Mesothelial cell of epicardium (in vitro differentiated cells): ENCODE measurements at places on chromosomes 16 and 17.

DNA sequence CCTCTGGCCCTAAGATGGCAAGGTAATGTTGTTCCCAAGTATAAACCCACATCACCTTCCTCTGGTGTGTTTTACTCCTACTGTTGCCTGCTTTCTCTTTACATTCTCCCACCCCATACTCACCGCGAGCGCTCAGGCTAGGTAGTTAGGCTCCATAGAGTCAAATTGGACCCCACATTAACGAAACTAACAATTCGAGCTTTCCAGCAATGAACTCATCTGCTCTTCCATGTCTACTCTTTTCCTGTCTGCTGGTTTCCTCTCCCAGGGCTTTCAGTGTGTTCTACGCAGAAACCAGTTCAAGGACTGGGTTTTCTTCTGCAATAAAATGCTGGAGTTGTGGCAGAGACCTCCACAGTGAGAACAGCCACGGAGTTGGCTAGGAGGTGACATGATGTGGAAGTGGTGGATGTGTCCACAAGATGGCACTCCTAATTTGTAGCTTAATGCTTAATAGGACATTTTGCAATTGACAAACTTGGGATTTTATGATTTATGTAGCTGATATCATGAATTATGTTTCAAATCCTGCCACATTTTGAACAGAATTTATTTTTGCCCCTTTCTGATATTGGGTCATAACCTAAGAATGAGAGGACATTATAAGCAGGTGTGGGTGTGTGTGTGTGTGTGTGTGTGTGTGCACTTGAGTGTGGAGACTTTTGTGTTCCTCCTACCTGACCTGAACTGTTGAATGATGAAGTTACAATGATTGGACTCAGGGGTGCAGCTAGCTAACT is 2.2 kb upstream of the UQCRC2 start:
- peak overlapping the region; percentile 43 for H3K4me3 ChIP-seq
- peak overlapping the region; percentile 78 for H3K27ac ChIP-seq
- H3K4me1 ChIP-seq: peaks cover 21% of the 10 kb centered on the region
- no peak for DNase-seq
- peaks cover 7% of the 10 kb centered on the region for H3K27me3 ChIP-seq

- H3K27me3 ChIP-seq: no peaks in the 10 kb centered on the region
- H3K36me3 ChIP-seq: no peaks in the 10 kb centered on the region
- DNase-seq: no peak
- H3K4me3 ChIP-seq: no peak overlapping the region
- peaks cover 28% of the 10 kb centered on the region for H3K4me1 ChIP-seq
Measured at GRCh38 chr17:33390479-33391176, 97.5 kb upstream of the ASIC2 start.

DNA sequence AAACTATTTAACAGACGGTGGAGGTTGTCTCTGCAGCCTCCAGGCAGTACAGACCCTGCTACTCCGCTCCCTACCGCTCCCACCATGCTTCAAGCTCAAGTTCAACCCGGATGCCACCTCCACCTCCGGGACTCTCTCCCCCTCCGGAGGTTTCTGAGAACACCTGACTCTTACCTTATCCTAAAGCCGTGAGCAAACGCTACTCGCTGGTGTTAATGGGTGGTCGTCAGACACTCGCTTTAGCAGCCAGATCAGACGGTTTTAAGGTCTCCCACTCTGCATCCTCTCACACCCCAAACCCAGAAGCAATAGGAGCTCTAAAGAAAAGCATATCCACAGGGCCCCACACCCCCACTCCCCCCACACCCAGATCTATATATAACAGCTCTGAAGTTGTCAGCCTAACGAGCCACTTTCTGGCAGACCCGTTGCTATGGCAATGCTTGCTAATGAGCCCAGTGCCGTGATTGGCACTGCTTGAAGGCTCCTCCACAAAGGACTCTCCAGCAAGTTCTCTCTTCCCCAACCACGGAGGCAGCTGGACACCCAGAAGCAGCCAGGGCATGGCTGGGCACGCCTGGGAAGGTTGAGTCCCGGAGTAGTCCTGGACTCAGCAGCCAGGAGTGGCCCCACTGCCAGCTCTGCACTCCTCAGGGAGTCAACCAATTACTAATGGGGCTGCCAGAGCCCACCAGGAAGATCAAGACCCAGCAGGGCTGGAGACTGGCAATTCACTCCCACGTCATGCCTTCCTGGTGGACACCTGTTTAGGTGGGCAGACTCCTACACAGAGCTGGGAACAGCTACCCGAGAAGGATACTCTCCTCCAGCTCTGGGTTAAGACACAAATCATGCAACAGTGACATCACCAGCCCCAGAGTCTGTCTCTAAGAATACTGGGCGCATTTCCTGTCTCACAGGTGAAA is 121.2 kb upstream of the RCVRN start:
- H3K27me3 ChIP-seq: no peaks in the 10 kb centered on the region
- peak overlapping the region; percentile 13 for H3K4me3 ChIP-seq
- H3K36me3 ChIP-seq: no peaks in the 10 kb centered on the region
- DNase-seq: no peak
- peak overlapping the region; percentile 48 for H3K27ac ChIP-seq
- H3K4me1 ChIP-seq: peaks cover 32% of the 10 kb centered on the region

- no peaks in the 10 kb centered on the region for H3K27me3 ChIP-seq
- no peak for DNase-seq
- no peak overlapping the region for H3K4me3 ChIP-seq
- H3K36me3 ChIP-seq: peaks cover 3% of the 10 kb centered on the region
- no peak overlapping the region for H3K27ac ChIP-seq
Measured at GRCh38 chr17:17063546-17064122, 21.4 kb downstream of the MPRIP start.

DNA sequence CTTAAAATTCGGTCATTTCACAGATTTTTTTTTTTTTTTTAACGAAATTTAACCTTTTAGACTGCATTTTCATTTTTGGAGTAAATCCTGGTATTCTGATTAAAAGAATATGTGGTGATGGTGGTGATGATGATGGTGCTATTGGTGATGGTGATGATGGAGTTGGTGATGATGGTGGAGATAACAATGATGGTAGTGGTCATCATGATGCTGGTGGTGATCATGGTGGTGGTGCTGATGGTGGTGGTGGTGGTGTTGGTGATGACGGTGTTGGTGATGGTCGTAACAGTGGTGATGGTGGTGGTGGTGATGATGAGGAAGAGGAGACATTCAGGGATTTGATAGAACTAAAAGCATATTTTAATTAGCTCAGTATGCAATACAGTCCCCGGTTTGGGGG is 84.0 kb downstream of the TNRC6C start:
- H3K36me3 ChIP-seq: peaks cover 24% of the 10 kb centered on the region
- no peaks in the 10 kb centered on the region for H3K27me3 ChIP-seq
- no peak overlapping the region for H3K4me3 ChIP-seq
- H3K4me1 ChIP-seq: peaks cover 25% of the 10 kb centered on the region
- no peak overlapping the region for H3K27ac ChIP-seq

DNA sequence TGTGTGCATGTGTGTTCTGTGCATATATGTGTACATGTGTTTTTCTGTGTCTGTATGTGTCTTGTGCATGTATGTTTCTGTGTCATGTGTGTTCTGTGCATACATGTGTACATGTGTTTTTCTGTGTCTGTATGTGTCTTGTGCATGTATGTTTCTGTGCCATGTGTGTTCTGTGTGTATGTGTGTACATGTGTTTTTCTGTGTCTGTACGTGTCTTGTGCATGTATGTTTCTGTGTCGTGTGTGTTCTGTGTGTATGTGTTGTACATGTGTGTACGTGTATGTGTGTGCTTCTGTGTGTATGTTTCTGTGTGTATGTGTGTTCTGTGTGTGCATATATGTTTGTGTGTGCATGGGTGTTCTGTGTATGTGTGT is 8.4 kb upstream of the RAB37 start:
- H3K36me3 ChIP-seq: no peaks in the 10 kb centered on the region
- no peak for DNase-seq
- peaks cover 10% of the 10 kb centered on the region for H3K27me3 ChIP-seq
- H3K4me1 ChIP-seq: no peaks in the 10 kb centered on the region
- no peak overlapping the region for H3K4me3 ChIP-seq
- no peak overlapping the region for H3K27ac ChIP-seq

GRCh38 chr17:49552070-49552751 is 23.5 kb upstream of the NXPH3 start:
- H3K36me3 ChIP-seq: no peaks in the 10 kb centered on the region
- H3K4me3 ChIP-seq: no peak overlapping the region
- H3K27ac ChIP-seq: no peak overlapping the region
- peaks cover 10% of the 10 kb centered on the region for H3K4me1 ChIP-seq
- peaks cover 4% of the 10 kb centered on the region for H3K27me3 ChIP-seq

GRCh38 chr16:11155284-11155806 is 100.7 kb downstream of the SOCS1 start:
- H3K27ac ChIP-seq: no peak overlapping the region
- H3K36me3 ChIP-seq: peaks cover 7% of the 10 kb centered on the region
- H3K4me1 ChIP-seq: peaks cover 28% of the 10 kb centered on the region
- DNase-seq: no peak
- no peak overlapping the region for H3K4me3 ChIP-seq

- H3K27me3 ChIP-seq: no peaks in the 10 kb centered on the region
- H3K4me3 ChIP-seq: peak overlapping the region; percentile 100
Measured at GRCh38 chr16:75647112-75647491, 363 bp downstream of the KARS1 start.

GRCh38 chr17:72151565-72152386 is 31.0 kb downstream of the SOX9 start:
- DNase-seq: no peak
- peak overlapping the region; percentile 20 for H3K27ac ChIP-seq
- H3K36me3 ChIP-seq: no peaks in the 10 kb centered on the region
- peaks cover 2% of the 10 kb centered on the region for H3K27me3 ChIP-seq
- H3K4me3 ChIP-seq: no peak overlapping the region

DNA sequence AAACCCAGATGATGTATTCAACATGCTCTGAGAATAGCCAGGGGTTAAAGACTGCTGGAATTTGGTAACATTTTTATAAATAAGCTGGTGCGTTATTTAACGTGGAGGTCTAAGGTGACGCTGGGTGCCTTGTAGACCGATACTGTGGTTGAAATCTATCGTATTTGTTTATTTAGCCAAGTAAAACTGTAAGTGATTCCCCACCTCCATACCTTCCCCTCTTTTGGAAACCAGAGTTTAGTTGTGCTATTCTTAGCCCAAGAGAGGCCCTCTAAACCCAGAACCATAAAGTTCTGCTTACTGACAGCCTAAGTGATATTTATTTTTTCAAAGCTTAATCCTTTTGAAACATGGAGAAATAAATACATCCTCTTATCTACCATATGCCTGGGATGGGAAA is 744.5 kb downstream of the WWOX start:
- H3K27me3 ChIP-seq: no peaks in the 10 kb centered on the region
- H3K36me3 ChIP-seq: no peaks in the 10 kb centered on the region
- H3K4me3 ChIP-seq: no peak overlapping the region
- DNase-seq: no peak
- H3K4me1 ChIP-seq: peaks cover 17% of the 10 kb centered on the region
- H3K27ac ChIP-seq: no peak overlapping the region

DNA sequence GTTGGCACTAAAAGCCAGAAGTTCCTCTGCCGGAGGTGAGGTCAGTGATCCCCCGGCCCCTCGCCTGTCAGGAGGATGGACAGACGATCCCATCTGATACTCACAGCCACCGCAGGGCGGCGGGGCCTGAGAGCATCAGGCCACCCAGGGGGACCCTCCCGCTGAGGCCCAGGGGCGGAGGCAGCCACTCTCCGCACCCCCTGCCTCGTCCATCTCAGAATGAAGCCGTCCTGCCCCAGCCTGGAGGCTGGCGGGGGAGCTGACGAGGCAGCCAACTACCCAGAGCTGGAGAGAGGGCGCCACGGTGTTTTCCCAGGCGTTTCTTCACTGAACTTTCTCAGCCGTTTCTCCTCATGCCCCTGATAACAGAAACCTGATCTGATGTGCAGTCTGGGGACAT is 22.6 kb downstream of the TPSD1 start:
- peaks cover 20% of the 10 kb centered on the region for H3K4me1 ChIP-seq
- no peaks in the 10 kb centered on the region for H3K36me3 ChIP-seq
- no peak overlapping the region for H3K4me3 ChIP-seq
- no peak overlapping the region for H3K27ac ChIP-seq

DNA sequence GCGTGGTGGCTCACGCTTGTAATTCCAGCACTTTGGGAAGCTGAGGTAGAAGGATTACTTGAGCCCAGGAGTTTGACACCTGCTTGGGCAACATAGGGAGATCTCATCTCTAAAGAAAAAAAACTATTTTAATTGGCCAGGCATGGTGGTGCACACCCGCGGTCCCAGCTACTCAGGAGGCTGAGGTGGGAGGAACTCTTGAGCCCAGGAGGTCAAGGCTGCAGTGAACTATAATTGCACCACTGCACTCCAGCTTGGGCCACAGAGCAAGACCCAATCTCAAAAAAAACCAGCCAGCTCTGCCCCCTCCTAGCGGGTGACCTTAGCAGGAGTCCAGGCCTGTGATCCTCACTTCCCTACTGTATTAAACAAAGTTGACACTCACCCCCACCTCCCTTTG is 5.9 kb upstream of the HS3ST6 start:
- H3K4me3 ChIP-seq: no peak overlapping the region
- peaks cover 40% of the 10 kb centered on the region for H3K4me1 ChIP-seq
- no peak overlapping the region for H3K27ac ChIP-seq
- peaks cover 43% of the 10 kb centered on the region for H3K27me3 ChIP-seq
- DNase-seq: no peak

GRCh38 chr17:10135539-10136257 is 62.7 kb downstream of the GAS7 start:
- peaks cover 36% of the 10 kb centered on the region for H3K4me1 ChIP-seq
- peak overlapping the region; percentile 68 for H3K27ac ChIP-seq
- DNase-seq: no peak
- H3K4me3 ChIP-seq: no peak overlapping the region

DNA sequence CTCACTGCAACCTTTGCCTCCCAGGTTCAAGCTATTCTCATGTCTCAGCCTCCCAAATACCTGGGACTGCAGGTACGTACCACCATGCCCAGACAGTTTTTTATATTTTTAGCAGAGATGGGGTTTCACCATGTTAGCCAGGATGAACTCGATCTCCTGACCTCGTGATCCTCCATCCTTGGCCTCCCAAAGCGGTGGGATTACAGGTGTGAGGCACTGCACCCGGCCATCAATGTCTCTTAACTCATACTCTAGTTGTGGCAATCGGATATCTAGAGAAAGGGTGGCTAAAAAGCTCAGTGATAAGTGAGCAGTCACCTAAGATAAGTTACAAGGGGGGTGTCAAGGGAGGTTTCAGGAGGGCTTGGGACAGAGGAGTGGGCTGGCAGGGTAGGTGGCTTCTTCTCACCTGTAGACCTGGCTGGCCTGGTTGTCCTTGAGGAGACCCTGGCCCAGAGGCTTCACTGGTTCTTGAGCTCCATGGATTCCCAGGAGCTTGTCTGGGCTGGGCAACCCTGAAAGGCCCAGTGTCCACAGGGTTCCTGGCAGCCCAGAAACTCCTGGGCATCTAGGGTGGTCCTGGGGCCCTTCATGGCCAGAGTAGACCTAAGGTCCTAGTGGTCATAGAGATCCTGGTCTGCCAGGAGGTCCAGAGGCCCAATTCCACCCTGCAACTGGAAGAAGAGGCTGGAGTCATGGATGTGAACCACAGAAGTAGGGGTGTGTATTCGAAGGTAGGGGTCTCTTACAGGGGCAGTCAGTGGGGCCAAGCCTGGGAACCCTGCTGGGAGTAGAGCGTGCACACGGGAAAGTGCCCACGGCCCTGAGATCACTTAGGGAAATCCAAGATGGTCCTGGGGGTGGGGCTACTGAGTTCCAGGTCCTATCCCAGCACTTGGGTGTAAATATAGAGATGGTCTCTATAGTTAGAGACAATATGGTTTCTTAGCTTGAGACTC is 12.7 kb upstream of the IGFBP4 start:
- no peak overlapping the region for H3K27ac ChIP-seq
- no peaks in the 10 kb centered on the region for H3K36me3 ChIP-seq
- H3K4me3 ChIP-seq: no peak overlapping the region
- no peaks in the 10 kb centered on the region for H3K27me3 ChIP-seq
- no peak for DNase-seq

GRCh38 chr16:6232056-6232455 is 1100.6 kb upstream of the RBFOX1 start:
- no peaks in the 10 kb centered on the region for H3K4me1 ChIP-seq
- no peak overlapping the region for H3K27ac ChIP-seq
- no peak for DNase-seq
- H3K27me3 ChIP-seq: no peaks in the 10 kb centered on the region
- H3K36me3 ChIP-seq: no peaks in the 10 kb centered on the region
